Activated naive CD4-positive, alpha-beta T cell (primary cell): ENCODE measurements at places on chromosomes 5 and 9.

GRCh38 chr5:169085636-169086035, 215.3 kb downstream of the SLIT3 start:
- DNase-seq: no peak

DNA sequence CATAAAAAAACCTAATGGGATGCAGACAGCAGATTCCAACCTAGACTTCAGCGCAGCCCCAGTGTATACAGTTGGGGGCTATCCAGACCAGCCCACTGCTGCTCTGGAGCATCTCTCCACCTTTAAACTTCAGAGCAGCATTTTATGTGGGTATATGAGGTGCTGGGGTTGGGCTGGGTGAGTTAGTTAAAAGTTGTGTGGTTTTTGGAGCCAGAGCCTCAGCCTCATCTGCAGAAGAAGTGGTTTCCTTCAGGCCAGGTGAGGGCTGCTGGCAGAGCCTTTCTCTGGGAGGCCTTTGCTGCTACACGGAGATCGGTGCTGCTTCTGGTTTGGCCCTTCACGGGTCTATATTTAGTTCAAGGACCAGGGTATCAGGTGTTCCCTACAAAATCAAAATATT, 228.3 kb downstream of the PDZD2 start:
- no peak for DNase-seq

DNA sequence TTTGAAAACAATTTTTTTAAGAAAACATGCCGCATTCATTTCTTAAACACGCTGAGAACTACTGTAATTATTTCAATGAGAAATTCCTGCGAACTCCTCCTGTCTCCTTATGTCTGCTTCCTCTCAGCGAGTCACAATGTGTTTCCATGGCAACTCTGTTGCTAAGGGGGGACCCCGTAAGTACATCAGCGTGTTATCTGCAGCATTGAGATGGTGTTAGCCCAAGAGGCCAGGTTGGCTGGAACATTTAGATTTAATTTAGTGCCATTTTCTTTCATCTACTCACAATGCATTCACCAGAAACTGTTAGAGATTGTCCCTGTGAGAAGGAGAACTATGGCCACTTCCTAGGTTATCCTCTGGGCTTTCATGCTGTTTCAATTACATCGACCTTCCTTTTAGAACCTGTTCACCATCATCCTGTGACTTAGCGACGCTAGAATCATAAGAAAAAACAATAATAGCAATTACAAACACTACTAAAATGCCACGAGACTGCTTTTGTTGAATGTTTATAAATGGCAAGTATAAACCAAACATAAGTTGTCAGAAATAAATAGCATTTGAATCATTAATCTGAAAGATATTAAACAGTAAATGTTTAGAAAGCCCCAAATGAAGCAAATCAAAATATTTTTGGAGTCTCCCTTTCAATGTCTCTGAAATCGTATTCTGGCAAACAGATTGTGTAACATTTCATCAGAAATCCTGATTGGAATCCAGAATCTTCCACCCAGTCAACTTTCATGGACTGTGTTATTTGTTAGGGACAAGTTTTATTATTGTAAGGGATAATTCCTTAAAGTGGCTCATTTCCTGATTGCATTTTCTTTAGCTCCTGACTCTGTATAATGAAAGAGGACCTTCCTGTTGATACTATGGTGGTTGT, 39.7 kb upstream of the SHC3 start:
- no peak for DNase-seq

- no peak for DNase-seq
These were observed 10.2 kb upstream of the TMEM171 start for GRCh38 chr5:73110190-73110589.

DNA sequence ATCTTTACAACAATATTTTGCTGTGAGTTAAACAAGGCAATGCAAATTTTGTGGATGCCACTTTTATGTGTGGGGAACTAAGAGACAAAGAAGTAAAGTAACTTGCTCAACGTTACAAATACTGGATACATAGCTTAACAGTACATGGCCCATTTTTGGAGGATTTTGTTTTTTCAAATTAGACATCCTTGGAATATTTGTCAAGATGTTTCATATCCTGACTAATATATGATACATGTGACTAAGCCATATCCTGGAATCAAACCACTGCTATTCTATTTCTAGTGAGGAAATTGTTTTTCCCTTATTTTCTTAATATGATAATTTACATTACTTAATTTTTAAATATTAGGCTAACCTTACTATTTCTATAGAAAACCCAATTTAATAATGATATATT, 529.8 kb downstream of the DMRTA1 start:
- DNase-seq: no peak

GRCh38 chr9:4301971-4302427, 2.1 kb upstream of the GLIS3 start:
- no peak for DNase-seq

- no peak for DNase-seq
These were observed 639 bp downstream of the INVS start for GRCh38 chr9:100099722-100100042.

- no peak for DNase-seq
These were observed 494.6 kb downstream of the ENC1 start for GRCh38 chr5:74145951-74146350.

DNA sequence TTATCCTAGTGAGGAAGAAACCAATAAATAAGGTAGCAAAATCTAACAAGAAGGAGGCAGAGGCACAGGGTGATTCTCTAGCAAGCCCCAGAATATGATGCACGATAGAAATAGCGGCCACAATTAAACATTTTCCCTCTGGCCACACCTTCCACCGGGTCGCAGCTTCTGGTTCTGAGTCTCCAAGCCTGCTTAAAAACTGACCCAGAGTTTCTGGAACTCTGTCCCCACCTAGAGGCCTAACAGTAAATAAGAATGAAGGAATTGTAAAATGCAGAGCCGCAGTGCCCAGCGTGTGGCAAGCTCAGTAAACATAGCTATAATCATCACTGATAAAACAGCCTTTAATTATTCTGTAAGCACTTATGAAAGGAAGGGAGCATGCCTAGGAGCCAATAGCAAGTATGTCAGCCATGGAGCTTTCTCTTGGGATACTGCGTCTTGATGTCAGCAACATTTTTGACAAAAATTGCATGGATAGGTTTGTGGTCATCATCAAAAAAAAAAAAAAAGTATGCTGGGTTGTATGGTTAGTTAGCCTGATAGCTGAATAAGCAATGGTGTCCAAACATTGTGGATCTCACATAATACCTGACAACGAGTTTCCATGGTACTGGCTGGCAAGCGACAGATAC, 465.5 kb downstream of the DNAH5 start:
- no peak for DNase-seq

GRCh38 chr9:35729700-35730485, 2.1 kb downstream of the TLN1 start:
- DNase-seq: no peak

DNA sequence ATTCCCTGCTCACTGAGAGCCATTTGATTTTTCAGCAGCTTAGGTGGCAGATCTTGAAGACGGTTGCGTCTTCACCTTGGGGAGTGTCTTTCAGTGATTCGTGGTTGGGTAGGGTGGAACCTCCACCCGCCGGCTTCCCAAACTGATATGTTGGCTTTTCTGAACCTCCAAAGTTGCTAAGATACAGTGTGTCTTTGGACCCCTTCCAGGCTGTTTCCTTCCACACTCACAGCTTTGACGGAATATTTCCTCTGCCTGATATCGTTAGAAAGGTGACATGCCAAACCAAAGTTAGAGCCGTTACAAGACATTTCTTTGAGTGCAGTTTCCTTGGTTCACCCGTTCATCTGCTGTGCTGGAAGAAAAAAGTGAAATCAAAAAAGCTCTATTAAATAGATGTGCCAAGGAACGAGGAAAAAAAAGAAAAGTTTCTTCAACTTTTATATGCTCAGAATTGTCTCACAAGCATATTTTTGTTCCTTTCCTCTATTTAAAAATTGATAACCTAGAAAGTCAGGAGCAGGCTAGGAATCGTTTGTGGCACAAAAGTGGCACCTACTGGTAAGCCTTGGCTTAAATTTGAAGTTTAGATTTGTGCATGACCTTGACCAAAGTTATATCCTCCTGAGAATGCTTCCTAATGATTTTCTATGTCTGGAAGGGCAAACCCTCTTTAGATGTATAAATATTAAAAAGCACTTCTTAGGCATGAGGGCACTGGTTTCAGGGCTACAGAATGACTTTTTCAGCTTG, 270.7 kb upstream of the WWC1 start:
- DNase-seq: no peak

GRCh38 chr9:137160716-137161557, 8.9 kb downstream of the LRRC26 start:
- no peak for DNase-seq

GRCh38 chr5:17218353-17219005, 1.0 kb downstream of the BASP1 start:
- no peak for DNase-seq

- no peak for DNase-seq
These were observed 5.1 kb upstream of the ERCC6L2 start for GRCh38 chr9:95870352-95870751.

- DNase-seq: no peak
These were observed 865.4 kb downstream of the TLE4 start for GRCh38 chr9:80437091-80437640.

DNA sequence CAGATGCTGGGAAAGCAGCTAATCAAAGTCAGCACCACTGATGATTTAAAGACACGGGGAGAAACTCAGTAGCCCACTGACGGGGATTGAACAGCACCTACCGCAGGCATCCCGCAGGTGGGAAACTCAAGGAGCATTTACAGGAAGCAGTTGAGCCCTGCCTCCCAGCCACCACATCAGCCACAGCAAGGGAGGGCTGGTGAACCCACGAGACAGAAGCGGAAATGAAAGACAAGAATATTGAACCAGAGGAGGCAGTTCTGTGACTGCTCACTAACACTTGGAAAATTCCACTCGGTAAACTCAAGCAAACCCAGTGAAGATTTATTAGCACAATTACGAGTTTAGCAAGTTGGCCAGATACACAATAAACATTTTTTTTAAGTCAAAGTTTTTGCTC, 10.6 kb upstream of the FAM163B start:
- DNase-seq: no peak

DNA sequence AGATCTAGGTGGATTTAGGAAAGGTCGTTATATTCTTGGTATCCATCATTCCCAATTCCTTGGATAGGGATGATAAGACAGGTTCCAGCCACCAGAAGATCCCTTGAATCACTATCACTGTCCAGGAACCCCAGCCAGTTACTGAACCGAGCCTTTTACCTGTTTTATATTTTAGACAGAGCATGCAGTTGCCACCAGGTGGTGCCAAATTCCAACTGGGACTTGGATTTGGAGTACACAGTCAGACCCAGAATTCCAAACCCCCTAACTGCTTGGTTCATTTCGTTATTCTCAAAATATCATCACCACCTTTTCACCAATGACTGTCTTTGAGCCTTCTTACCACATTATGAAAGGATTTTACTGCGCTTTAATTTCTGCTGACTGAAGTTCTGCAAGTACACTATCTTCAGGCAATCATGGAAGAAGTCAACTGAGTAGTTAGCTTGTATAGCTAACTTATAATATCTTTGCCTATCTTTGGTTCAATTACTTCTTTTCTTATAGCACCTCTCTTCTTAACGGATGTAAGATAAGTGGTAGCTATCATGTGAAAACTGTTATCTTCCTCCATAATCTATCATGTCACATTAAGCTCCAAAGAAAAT, 191.8 kb downstream of the PRR16 start:
- no peak for DNase-seq

DNA sequence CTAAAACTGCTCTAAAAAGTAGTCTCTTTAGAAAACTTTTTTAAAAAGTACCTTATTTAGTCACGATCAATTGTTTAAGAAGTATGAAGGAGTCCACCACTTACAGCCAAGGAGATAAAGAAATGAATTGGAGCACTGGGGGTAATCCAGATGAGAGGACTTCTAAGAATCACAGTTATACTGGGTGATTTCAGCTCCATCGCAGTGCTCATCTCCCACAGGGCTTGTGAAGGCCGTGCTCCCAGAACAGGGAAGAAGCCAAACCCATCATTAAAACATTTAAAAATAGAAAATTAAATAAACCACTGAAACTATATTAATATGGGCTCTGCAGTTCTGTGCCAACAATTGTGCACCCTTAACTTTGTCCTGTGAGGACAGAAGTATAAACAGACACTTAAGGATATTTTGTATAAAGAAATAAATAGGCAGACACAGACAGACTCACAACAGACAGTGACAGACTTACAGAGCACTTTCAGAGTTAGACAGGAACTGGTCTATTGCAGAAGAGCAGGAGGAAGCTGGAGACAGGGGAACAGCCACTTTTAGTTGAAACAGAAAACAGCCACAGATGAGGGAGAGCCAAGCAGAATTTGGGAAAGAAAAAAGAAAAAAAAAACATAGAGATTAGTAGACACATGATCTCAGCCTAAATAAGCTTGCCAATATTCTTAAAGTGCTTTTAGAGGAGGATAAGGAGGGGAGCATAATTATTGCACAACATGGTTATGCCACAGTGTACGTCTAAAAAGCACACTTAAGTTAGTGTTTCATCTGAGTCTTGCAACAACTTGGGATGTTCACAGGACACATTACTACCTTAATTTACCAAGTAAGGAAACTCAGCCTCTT, 81.8 kb downstream of the FBXO38 start:
- DNase-seq: no peak

- no peak for DNase-seq
These were observed 3.3 kb downstream of the SLC23A1 start for GRCh38 chr5:139379626-139380449.

DNA sequence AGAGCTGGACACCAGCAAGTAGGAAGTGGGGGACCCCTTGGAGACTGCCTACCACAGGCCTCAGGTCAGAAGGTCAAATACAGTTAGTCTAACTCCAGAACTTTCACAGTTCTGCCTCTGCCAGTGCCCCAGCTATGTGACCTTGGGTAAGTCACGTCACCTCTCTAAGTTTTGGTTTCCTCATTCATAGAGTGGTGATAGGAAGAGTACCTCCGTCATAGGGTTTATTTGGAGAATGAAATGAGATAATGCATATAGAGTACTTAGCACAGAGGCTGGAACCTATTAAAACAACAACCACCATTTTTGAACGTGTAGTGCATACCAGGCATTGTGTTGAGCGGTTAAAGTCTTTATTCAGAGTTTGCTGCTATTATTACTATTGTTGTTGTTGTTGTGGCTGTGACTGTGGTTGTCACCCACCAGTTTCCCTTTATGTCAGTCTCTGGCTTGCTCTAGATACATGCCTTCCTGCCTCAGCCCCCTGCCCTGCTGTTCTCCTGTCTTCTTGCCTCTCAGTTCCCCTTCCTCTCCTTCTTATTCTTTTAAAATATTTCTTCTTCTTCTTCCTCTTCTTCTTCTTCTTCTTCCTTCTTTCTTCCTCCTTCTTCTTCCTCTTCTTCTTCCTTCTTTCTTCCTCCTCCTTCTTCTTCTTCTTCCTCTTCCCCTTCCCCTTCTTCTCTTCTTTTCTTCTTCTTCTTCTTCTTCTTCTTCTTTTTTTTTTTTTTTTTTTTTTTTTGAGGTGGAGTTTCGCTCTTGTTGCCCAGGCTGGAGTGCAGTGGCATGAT, 67.8 kb downstream of the RALGPS1 start:
- DNase-seq: no peak
